ENCODE measurements at places on chromosomes 6 and 20.

DNA sequence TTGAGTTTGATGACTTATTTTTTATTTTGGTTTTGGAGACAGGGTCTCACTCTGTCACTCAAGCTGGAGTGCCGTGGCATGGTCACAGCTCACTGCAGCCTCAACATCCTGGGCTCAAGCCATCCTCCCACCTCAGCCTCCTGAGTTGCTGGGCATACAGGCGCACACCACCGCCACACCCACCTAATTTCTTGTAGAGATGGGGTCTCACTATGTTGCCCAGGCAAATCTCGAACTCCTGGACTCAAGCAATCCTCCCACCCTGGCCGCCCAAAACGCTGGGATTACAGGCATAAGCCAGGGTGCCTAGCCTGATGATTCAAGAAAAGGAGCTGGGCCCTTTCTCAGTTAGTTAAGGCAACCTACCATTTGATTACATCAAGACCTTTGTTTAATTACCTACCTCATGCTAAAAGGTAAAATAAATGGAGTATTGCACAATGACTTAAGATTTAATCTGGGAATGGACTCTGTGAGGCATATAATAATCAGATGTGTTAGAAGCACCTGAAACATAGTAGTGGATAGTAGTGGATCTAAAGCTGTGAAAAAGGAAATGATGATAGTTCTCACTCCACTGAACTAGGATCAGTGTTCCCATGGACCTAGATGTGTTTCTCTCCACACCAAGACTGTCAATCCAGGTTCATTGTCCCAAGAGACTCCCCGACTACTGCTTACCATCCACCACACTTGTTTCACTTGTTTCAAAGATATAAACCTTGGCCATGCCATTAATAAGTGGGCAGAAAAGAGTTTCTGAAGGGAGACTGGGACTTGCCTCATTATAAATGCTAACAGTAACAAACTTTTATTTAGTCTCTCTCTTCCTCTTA is 2.1 kb downstream of the TNFRSF21 start:
- no peak for DNase-seq

GRCh38 chr6:5992551-5993225 is 14.0 kb downstream of the NRN1 start:
- no peak for DNase-seq

DNA sequence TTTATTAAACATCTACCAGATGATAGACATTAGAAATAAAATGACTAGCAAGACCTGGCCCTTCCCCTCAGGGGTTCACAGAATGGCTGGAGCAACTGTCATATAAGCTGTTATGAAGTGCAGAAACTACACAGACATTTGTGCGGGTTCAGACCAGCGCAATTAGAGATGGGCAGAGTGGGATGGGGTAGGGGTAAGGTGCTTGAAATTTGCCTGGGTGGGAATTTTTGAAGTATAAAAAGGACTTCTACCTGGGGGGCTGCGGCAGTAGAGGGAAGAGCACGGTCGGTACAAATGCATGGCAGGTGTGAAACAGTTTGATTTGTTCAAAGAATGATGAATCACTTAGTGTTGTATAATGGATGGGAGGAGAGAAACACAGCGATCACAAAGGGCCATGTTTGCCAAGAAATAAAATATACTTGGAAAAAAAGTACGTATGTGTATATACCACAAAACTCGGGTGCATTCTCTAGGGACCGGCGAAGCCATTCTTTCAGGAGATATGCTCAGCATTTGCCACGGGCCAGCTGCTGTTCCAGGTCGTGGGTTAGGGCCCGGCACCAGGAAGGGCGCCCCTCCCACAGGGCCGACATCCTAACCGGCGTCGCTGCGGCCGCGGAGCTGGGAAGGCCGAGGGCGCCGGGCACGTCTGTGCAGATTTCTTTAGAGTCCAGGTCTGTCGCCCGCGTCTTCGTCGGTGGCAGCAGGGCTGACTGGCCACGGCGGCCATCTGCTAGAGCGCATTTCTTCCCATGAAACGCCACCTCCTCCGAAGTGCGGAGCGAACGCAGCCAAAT is 809 bp upstream of the NOL7 start:
- no peak for DNase-seq

GRCh38 chr20:346640-347316 is at the start of gene NRSN2:
NRSN2 (plus strand) TSS chr20:347111; CDS start chr20:349644, 2,533 bp downstream.
- no peak for DNase-seq

- DNase-seq, result no peak
These were observed 25.1 kb upstream of the HSF2 start for GRCh38 chr6:122374307-122374706.

GRCh38 chr6:157050537-157051265 is 272.6 kb downstream of the TMEM242 start:
- DNase-seq, result peak; percentile 69
